ENCODE measurements at places on chromosomes 6 and 20.

GRCh38 chr20:63976980-63977738, 2.3 kb downstream of the SAMD10 start:
- DNase-seq = no peak

- no peak for DNase-seq
Measured at GRCh38 chr6:71498638-71499037, 210.0 kb downstream of the OGFRL1 start.

DNA sequence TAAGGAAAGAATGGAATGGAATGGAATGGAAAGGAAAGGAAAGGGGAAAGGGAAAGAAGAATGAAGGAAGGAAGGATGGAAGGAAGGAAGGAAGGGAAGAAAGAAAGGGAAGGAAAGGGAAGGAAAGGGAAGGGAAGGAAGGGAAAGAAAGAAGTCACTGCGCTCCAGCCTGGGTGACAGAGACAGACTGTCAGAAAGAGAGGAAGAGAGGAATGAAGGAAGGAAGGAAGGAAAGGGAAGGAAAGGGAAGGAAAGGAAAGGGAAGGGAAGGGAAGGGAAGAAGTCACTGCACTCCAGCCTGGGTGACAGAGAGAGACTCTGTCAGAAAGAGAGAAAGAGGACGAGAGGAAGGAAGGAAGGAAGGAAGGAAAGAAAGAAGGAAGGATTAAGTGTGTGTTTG, 221.2 kb upstream of the LAMP5 start:
- DNase-seq = no peak

- no peak for DNase-seq
Measured at GRCh38 chr20:57587989-57588377, 27.1 kb downstream of the PCK1 start.

DNA sequence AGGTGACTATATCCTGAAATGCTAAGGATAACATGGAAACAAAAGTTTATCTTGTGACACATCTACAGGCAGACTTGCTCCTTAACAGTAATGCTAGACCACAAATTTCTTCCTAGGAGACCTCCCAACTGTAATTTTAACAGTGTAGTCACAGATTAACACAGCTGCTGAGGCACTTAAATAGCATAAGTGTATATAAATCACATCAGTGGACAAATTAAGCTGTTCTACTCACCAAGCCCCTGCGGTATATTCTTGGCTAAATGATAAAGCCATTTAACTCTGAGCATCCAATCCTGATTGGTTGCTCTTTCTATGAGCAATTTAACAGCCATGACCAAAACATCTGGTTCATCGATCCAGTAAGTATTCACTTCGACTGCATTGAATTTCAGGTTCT, 73.3 kb upstream of the LYRM2 start:
- no peak for DNase-seq

- no peak for DNase-seq
Measured at GRCh38 chr20:49854190-49854875, 41.7 kb downstream of the SLC9A8 start.

- DNase-seq = no peak
Measured at GRCh38 chr6:151101161-151101815, 138.5 kb upstream of the AKAP12 start.

- DNase-seq = no peak
Measured at GRCh38 chr6:44917430-44917829, 410.7 kb upstream of the RUNX2 start.

DNA sequence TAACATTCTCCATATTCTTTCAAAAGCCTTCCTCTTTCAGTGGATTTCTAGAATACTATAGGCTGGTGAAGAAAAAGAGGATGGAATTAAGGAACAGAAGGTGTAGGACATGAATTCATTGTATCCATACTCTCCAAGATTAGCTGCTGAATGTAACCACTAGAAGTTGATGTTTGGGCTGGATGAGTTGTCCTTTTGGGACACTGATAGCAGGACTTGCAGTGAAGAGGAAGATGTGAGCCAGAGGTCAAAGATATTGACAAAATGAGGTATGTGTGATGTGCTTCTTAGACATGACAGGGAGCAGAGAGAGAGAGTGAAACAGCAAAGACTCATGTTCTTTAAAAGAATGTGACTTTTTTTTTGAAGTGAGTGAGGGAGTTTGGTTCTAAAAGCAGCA, 134.3 kb upstream of the MAN1A1 start:
- no peak for DNase-seq

- no peak for DNase-seq
Measured at GRCh38 chr6:83429857-83430610, 817 bp downstream of the ME1 start.

DNA sequence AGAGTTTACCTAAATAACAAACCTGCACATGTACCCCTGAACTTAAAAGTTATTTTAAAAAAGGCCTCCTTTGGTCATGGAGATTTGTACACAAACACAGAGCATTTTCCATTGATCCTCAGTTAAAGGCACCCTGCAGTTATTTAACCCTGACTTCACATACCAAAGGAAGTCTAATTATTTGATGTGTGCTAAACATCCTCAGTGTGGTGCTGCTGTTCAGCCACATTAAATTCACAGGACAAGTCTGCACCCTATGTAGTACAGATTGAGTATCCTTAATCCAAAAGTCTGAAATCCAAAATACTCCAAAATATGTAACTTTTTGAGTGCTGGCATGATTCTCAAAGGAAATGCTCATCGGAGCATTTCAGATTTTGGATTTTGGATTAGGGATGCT, 21.4 kb downstream of the KCNQ5 start:
- no peak for DNase-seq

DNA sequence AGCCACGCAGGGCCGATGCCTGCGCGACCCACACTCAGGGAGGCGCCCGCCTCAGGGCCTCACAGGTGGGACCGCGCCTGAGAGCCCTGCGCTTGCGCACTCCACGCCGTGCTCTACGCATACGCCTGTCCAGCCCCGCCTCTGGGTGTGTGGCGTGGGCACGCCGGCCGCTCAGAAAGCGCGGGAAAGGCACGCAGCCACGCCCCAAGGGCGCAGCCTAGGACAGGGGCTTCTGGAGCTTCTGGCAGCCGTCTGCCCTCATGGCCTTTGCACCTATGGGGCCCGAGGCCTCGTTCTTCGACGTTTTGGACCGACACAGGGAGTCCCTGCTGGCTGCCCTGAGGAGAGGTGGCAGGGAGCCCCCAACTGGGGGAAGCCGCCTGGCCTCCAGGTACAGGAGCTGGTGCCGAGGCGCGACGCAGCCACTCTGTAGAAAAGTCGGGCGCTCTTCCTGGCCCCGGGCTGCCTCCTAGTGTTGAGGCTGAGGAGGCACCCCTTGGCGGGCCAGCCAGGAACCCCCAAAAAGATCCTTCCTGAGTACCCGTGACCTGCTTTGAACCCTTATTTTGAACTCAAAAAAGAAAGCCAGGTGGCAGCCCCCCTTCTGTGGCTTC, at the start of gene SPO11:
Gene SPO11, plus strand, starts transcription at position 196 of the 614 bp plus-strand sequence. Its CDS starts 65 bp downstream, at position 261.
- no peak for DNase-seq

DNA sequence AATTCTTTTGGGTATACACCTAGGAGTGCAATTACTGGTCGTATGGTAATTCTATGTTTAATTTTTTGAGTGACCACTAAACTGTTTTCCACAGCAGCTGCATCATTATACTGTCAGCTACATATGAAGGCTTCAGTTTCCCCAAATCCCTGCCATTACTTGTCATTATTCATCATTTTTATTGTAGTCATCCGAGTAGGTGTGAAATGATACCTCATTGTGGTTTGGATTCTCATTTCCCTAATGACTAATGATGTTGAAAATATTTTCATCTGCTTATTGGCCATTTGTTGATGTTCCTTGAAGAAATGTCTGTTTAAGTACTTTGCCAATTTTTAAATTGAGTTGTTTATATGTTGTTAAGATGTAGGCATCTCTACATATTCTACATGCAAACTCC, 633.6 kb upstream of the IMPG1 start:
- no peak for DNase-seq

DNA sequence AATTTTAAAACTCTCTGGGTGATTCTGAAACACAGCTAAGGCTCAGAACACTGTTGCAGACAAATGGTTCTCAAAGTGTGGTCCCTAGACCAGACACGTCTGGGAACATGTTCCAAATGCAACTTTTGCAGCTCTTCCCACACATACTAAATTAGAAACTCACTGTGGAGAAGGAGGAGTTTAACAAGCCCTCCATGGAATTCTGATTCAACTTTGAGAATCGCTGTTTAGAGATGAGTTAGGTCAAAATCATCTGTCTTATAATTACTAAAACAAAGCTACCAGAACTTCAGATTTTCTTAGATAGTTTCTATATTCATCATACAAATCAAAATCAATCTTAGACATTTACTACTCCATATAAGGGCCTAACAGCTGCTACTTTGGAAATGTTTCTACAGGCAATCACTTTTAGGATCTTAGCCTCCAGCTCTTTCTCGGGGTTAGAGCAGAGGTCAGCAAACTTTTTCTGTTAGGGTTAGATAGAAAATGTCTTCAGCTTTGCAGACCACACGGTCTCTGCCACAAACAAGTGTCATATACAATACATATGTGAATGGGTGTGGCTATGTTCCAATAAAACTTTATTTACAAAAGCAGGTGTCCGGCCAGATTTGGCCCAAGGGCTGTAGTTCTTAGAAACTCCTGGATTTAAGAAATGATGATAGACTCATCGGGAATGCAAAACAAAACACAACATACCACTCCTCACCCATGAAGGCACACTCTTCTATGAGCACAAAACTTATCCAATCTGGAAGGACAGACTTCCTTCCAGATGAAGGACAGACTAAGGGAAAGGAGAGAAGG, 50.0 kb upstream of the ARHGAP18 start:
- DNase-seq = no peak

- DNase-seq = no peak
Measured at GRCh38 chr6:111173946-111174345, 86.6 kb downstream of the SLC16A10 start.

DNA sequence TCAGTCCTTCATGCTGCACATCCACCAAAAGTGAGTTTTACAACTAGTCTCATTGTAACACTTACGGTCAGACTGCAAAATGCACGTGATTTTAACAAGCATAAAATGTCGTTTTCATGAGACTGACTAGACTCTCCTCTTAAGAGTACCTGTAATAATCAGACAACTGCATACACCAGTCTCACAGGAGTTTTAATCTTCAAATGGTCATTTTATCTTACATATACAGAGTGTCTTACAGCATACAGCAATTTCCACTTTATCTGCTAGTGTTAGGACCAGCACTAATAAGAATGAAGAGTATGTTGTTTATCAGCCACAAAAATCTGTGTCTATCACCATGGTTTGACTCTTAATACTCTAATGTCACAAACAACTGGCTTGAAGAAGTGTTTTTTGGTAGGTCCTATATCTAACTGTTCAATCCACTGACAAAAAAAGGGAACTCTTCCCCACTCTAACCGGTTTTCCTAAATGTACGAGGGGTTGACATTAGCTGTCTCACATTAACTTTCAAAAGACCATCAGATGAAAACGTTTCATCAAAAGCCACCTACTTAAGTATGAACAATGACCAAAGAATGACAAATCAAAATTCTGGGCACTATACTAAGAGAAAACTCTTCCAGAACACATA, 1.5 kb upstream of the ASF1A start:
- no peak for DNase-seq

GRCh38 chr6:16339265-16339587, 100.8 kb downstream of the GMPR start:
- DNase-seq = no peak

GRCh38 chr6:106101466-106101865, 15.3 kb downstream of the PRDM1 start:
- no peak for DNase-seq

Measured in T-helper 17 cell (primary cell).